ENCODE measurements at places on chromosomes 6 and 20.

- no peak for DNase-seq
These were observed 101.0 kb upstream of the MTHFD1L start for GRCh38 chr6:150764334-150765066.

DNA sequence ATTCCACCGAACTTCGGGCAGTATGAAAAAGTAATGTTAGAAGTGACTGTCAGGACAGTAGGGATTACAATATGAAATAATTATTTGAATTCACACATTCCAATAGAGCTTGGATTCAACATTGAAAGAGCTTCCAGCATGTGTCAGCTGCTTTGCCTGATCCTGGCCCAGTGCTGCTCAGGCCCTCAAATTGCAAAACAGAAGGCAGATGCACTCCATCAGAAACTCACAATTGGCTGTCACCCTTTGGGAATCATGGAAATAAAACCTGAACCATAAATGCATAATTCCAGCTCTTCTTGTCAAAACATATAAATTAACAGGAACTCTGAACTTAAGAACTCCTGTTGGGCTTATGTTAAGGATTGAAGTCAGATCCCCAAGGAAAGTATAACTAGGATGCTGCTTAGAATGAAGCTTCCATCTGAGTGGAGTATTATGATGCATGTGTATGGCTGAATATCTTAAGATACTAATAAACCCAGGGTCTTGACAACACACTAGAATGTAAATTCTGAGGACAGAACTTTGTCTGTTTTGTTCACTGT, 1.8 kb upstream of the NDUFAF4 start:
- no peak for DNase-seq

- peak; percentile 90 for DNase-seq
These were observed at the start of gene CFB for GRCh38 chr6:31945507-31946369. TSS of gene CFB (plus strand) at chr6:31946095. CDS start at chr6:31946222, 127 bp downstream.

DNA sequence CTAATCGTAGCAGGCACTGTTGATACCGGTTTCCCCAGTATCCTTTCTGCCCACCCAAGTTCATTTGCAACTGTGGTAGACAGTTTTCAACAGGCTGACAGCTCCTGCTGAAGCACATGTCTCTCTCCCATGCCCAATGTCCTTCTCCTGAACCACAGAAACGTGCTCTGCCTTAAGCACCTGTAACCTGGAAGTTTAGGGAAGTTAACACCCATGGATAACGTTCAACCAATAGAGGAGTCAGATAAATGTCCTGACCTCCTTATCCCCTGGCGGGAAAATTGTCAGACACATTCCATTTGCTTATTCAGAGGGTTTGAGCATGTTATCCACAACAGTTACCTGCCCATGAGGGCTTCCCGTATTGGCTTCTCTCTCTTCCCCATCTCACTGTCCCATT, 29.8 kb upstream of the MOCS1 start:
- no peak for DNase-seq

DNA sequence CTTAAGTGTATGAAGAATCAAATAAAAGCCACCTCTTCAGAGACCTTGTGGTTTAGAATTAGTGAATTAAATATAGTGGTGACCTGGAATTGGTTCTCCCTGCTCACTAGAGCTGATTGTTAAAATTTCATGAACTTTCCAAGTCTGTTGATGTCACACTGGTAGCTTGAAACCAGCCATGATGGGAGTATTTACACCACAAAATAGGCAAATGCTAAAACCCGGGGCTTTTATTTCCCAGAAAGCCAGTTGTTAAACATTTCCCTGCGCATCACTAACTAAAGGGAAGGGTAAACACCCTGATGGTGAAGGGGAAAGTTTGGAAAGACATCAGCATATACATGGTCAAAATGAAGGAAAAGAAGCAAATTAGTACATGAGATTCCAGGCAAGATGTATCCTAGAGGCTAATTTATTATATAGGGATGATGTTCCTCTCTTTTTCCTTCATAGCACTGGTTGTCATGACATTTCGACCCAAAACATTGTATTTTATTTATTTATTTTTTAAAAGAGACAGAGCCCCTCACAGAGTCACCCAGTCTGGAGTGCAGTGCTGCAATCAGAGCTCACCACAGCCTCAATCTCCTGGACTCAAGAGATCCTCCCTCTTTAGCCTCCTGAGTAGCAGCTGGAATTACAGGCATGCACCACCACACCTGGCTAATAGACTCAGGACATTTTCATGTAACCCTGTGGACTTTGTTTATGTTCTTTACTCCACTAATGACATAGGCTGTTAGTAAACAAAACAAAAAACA, 123.2 kb downstream of the RIN2 start:
- DNase-seq, result no peak

Data from fibroblast of pulmonary artery (primary cell).